ENCODE measurements at places on chromosomes 3 and 15. TPM values are rescaled to one million over a fixed set of nuclear protein-coding genes. Genes with fewer than 3 reads are reported as not detected.

The BFSP2 gene
- not detected for total RNA-seq

The RAB6B gene
- total RNA-seq, result 0.75 TPM

The DLEC1 gene
- not detected for total RNA-seq

The RTP1 gene
- not detected for total RNA-seq

DNA sequence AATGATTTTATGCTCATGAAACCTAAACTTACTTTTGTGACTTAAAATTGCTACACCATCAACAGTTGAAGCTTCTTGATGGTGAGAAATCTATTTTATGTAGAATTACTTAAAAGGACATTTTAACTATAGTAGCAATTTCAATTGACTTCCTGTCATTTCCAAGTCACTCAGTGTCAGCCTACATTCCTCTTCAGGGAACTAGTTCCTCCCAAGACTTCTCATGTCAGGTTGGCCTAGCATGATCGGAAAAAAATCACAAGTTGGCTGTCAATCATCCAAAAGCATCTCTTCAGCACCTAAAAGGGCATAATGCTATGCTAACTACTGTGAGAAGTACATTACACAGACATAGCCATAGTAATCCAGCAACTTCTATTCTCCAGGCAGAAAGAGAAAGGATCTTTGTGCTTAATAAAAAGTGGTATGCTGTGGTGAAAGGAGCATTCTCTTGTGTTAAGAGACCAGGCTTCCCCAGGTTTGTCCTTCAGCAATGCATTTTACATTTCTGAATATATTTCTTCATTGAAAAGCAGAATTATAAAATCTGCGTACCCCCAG lies 893.7 kb downstream of the AGBL1 start:
- H3K4me3 ChIP-seq, result no peak overlapping the region
- no peak for DNase-seq
- H3K27ac ChIP-seq, result no peak overlapping the region

GRCh38 chr3:159258934-159259333 lies 457.1 kb downstream of the MFSD1 start:
- no peak for DNase-seq
- no peak overlapping the region for H3K27ac ChIP-seq
- no peaks in the 10 kb centered on the region for H3K36me3 ChIP-seq
- no peak overlapping the region for H3K4me3 ChIP-seq

- no peaks in the 10 kb centered on the region for H3K36me3 ChIP-seq
Observed at GRCh38 chr15:54101664-54102270, 123.5 kb downstream of the UNC13C start.

GRCh38 chr15:79209116-79209515 lies 73.4 kb upstream of the ANKRD34C start:
- H3K36me3 ChIP-seq, result no peaks in the 10 kb centered on the region
- no peaks in the 10 kb centered on the region for H3K4me1 ChIP-seq
- peaks cover 30% of the 10 kb centered on the region for H3K27me3 ChIP-seq
- no peak overlapping the region for H3K4me3 ChIP-seq
- no peak overlapping the region for H3K27ac ChIP-seq
- DNase-seq, result no peak

GRCh38 chr3:81723732-81724313 lies 37.6 kb downstream of the GBE1 start:
- peaks cover 33% of the 10 kb centered on the region for H3K4me1 ChIP-seq
- peak overlapping the region; percentile 13 for H3K27ac ChIP-seq
- H3K4me3 ChIP-seq, result no peak overlapping the region
- H3K36me3 ChIP-seq, result no peaks in the 10 kb centered on the region

DNA sequence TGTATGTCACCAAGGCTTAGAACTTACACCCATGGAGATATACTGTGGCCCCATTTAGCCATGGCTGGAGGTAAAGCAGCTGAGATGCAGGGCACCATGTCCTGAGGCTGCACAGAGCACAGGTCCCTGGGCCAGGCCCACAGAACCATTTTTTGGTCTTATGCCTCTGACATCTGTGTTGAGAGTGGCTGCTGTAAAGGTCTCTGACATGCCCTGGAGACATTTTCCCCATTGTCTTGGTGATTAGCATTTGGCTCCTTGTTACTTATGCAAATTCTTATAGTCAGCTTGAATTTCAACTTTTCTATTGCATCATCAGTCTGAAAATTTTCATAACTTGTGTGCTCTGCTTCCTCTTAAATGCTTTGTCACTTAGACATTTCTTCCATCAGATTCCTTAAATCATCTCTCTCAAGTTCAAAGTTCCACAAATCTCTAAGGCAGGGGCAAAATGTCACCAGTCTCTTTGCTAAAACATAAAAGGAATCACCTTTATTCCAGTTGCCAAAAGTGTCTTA lies 701.3 kb downstream of the EPHA3 start:
- no peaks in the 10 kb centered on the region for H3K36me3 ChIP-seq
- H3K27me3 ChIP-seq, result no peaks in the 10 kb centered on the region
- no peak overlapping the region for H3K4me3 ChIP-seq
- no peak for DNase-seq
- H3K4me1 ChIP-seq, result no peaks in the 10 kb centered on the region

DNA sequence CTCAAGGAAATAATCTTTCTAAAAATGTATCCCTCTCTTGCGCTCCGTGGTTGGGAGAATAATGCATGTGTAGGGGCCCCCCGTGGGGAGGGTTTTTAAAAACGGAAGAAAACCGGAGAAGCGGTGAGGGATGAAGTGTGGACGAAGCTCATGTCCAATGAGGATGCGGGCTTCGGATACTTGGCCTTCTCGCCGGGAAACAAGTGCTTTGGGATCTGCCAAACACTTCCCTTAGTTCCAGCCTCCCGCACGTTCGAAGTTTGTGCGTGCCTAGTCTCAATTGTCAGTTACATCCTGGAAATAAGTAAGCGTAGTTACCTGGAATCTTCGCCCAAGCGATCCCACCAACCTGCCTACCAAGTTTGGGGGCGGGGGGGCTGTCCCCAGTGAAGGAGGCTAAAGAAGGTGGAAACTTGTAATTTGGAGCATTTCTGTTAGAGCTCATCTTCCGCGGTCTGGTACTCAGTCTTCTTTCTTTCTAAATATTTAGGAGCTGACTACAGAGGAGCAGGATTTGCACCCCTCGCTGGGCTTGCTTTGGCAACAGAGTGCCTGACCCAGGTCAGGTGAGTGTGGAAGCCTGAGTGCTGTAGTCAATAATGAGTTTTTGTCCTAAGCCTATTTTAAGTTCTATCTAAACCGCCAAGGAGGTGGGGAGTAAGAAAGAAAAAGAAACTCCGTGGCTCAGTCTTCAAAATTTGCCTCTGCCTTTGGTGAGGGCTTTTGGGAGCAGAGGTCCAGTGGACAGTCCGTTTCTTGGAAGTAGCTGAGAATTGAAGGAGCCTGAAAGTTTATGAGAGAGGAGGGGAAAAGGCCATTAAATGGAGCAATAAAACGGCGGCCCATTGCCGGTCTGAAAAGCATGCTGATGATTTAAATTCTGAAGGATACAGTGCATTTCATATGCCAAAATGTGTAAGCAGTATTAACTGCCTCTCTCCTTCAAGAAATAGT lies 1.1 kb downstream of the ITPR1 start:
- H3K4me1 ChIP-seq, result peaks cover 16% of the 10 kb centered on the region
- no peaks in the 10 kb centered on the region for H3K36me3 ChIP-seq
- peak overlapping the region; percentile 78 for H3K4me3 ChIP-seq
- H3K27me3 ChIP-seq, result no peaks in the 10 kb centered on the region

DNA sequence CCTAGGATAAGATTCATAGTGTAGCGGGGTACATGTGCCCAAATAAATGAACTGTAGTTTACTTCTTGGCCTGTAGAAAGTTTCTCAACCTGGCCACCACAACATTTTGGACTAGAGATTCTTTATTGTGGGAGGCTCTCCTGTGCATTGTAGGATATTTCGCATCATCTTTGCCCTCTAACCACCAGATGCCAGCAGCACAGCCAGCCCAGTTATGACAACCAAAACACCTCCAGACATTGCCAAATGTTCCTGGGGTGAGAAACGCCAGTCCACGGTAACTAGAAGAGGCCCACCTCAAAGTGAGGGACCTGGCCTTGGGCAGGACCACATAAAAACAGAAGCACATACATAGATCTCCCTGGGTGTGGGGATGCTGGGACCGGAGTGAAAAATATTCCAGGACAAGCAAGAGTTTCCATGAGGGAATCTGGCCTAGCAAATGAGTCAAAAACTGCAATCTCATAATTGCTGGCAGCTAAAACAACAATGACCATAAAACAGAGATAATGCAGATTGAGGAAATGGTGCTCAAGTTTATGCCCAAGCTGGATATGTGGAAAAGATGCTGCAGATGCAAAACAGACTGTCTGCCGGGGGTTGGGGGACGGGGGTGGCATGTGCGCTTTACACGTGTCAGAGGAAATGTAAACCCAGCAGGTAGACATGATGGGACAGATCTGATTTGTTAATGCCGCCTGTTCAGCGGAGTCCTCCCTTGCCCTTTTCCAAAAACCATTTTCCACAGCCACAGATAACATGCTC lies 39.7 kb downstream of the ARHGEF3 start:
- no peak overlapping the region for H3K27ac ChIP-seq
- no peak overlapping the region for H3K4me3 ChIP-seq
- peaks cover 18% of the 10 kb centered on the region for H3K4me1 ChIP-seq
- H3K27me3 ChIP-seq, result no peaks in the 10 kb centered on the region

DNA sequence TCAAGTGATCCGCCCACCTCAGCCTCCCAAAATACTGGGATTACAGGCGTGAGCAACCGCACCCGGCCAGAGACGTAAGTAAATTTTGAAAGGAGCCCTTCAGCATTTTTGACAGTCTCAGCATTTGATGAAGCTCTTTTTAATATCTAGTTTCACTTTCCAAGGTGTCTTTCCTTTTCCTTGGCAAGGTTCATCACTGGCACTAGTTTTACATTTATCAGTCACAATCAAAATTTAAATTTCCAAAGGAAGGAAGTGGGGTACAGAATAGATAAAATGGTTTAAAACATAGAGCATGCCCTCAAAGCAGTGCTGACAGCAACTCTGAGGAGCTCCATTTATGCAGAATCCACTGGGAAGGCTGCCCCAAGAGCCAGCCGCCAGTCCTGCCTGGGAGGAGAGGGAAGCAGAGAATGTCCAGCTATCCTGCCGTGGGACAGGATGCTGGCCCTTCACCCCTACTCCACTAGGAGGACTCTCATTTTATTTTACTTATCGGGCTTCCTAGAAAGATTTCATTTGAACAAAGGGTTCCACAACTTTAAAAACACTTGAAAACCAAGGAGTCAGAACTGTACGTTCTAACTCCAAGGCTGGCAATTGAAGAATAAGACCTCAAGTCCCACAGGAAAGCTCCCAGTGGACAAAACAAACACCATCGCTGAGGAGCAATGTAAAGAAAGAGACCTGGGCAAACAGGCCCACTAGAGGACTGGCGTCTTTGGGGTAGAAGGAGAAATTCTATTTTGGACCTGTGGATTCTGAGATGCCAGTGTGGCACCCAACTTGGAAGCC lies 9.9 kb downstream of the SFMBT1 start:
- H3K27ac ChIP-seq, result no peak overlapping the region
- H3K36me3 ChIP-seq, result no peaks in the 10 kb centered on the region
- no peaks in the 10 kb centered on the region for H3K27me3 ChIP-seq
- peaks cover 7% of the 10 kb centered on the region for H3K4me1 ChIP-seq
- DNase-seq, result no peak

GRCh38 chr15:28269097-28269496 lies 52.9 kb downstream of the HERC2 start:
- H3K4me3 ChIP-seq, result no peak overlapping the region
- no peaks in the 10 kb centered on the region for H3K27me3 ChIP-seq
- DNase-seq, result no peak
- no peaks in the 10 kb centered on the region for H3K36me3 ChIP-seq
- no peaks in the 10 kb centered on the region for H3K4me1 ChIP-seq

- no peaks in the 10 kb centered on the region for H3K4me1 ChIP-seq
- no peaks in the 10 kb centered on the region for H3K36me3 ChIP-seq
- H3K4me3 ChIP-seq, result no peak overlapping the region
- H3K27me3 ChIP-seq, result no peaks in the 10 kb centered on the region
- DNase-seq, result no peak
- peak overlapping the region; percentile 66 for H3K27ac ChIP-seq
Observed at GRCh38 chr15:59063042-59063441, 41.9 kb upstream of the CCNB2 start.

DNA sequence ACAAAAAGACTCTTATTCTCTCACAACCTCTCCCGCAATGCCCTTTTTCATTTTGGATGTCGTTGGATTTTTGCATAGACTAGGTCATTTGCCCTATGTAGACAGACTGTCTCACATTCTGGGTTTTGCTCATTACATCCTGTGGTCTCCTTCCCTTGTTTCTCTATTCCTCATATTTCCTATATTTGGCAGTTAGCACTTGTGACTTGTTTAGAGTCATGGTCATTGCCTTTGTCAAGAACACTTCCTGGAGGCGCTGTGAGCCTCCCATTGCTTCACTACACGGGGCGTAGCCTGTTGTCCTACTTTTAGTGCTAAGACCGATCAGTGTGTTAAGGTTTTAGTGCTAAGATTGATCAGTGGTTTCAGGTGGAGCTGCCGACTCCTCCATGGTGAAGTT lies 16.1 kb upstream of the TATDN2 start:
- H3K36me3 ChIP-seq, result no peaks in the 10 kb centered on the region
- no peak overlapping the region for H3K27ac ChIP-seq
- no peaks in the 10 kb centered on the region for H3K4me1 ChIP-seq
- H3K4me3 ChIP-seq, result no peak overlapping the region

- DNase-seq, result no peak
- no peak overlapping the region for H3K27ac ChIP-seq
- no peaks in the 10 kb centered on the region for H3K4me1 ChIP-seq
- H3K4me3 ChIP-seq, result no peak overlapping the region
- no peaks in the 10 kb centered on the region for H3K36me3 ChIP-seq
Observed at GRCh38 chr3:182644790-182645433, 148.4 kb upstream of the ATP11B start.

- H3K4me3 ChIP-seq, result peak within 1 kb of the TSS; percentile 81
- DNase-seq, result peak; percentile 81
- peaks cover 54% of the 10 kb centered on the region for H3K4me1 ChIP-seq
- H3K27me3 ChIP-seq, result no peaks in the 10 kb centered on the region
- H3K27ac ChIP-seq, result peak within 1 kb of the TSS; percentile 99
- H3K36me3 ChIP-seq, result no peaks in the 10 kb centered on the region
Observed at GRCh38 chr3:23944861-23945662, at the start of gene NR1D2. Gene NR1D2, plus strand, starts transcription at chr3:23945286. Its CDS starts 293 bp downstream, at chr3:23945579.

DNA sequence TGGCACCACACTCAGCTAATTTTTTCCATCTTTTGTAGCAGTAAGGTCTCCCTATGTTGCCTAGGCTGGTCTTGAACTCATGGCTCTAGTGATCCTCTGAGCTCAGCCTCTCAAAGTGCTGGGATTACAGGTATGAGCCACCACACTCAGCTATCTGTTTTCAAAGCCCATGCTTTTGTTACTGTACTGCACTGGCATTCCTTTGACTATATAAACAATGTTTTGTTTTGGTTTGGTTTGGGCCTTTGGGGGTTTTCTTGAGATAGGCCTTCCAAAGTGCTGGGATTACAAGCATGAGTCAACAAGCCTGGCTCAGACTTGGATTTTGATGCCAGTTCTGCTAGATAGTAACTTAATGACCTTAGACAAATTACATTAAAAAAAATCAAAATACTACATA lies 89.7 kb upstream of the GK5 start:
- H3K27me3 ChIP-seq, result no peaks in the 10 kb centered on the region
- H3K27ac ChIP-seq, result no peak overlapping the region
- H3K36me3 ChIP-seq, result no peaks in the 10 kb centered on the region
- no peaks in the 10 kb centered on the region for H3K4me1 ChIP-seq
- DNase-seq, result no peak

GRCh38 chr3:64381367-64381766 lies 156.1 kb upstream of the PRICKLE2 start:
- no peaks in the 10 kb centered on the region for H3K27me3 ChIP-seq
- DNase-seq, result no peak
- H3K4me3 ChIP-seq, result no peak overlapping the region
- no peak overlapping the region for H3K27ac ChIP-seq
- no peaks in the 10 kb centered on the region for H3K36me3 ChIP-seq
